ENCODE measurements at places on chromosomes 7 and 10.
A peak's percentile ranks its signal among the peaks of the same experiment; 100 is the strongest.

GRCh38 chr7:57245206-57245605 is 113.0 kb upstream of the ZNF479 start:
- no peak for DNase-seq

- DNase-seq, result no peak
These were observed 126.5 kb downstream of the AMPH start for GRCh38 chr7:38504684-38505083.

DNA sequence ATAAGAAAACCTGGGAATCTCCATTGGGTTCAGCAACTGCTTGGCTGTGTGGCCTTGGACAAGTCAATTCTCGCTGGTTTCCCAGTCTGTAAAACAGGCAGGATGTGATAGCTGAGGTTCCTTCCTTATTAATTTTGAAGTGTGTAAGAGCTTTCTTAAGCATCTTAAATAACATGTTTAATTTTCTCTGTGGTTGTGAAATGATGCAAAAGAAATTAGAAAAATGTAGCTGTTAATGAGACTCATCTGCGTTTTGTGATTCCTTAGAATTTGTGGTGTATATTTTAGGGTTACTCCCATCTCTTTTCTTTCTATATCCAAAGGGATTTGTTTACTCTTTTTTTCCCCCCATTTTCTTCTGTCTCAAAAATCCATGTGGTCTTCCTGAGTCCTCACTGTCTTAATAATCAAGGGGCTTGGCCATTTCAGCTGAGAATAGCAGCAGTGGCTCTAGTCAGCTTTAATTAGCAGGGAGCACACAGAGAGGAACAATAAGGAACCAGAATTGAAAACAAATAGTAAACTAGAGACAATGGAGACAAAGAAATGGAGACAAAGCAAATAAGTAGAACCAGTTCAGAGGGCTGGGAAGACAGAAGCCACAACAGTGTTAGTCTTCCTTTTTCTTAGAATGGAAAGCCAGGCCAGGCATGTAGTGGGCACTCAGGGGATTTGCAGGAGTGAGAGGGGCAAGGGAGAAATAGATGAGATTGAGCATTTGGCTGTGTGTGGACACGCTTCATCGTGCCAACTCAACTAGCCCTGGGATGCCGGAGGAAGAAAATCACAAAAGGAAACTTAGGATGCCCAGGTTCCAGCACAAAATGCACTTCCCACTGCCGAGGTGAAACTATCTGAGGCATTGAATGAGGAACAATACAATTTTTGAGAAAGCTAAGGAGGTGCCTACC is 93.9 kb downstream of the CHN2 start:
- no peak for DNase-seq

- peak; percentile 52 for DNase-seq
These were observed 102.3 kb downstream of the JAZF1 start for GRCh38 chr7:28078036-28078901.

DNA sequence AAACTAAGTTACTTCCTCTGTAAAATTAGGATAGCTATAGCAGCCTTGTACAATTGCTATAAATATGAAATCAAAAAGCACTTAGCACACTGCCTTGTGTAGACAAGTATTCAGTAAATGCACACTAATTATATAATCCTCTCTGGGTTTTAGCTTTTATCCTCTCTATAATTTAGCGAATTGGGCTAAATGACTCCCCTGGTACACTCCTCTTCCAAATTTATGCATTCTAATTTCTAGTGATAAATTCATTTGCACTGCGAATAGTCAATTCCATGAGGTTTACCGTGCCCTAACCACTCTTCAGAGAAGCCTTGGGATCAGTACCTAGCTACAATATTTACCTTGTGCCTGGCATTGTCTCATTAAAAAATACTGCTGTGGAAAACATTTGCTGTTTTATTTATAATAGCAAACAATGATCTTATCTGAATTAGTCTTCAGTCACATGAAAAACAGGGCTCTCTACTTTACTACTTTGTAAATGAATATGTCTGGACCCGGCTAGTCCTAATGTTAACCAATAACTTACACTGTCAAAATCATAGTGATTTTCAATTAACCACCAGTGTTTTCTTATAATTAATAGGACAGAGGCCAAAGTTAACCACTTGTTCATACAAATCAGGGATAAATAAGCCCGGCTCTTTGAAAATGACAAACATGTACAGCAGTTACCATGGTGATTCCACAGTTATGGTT is 577.9 kb downstream of the IPMK start:
- no peak for DNase-seq

DNA sequence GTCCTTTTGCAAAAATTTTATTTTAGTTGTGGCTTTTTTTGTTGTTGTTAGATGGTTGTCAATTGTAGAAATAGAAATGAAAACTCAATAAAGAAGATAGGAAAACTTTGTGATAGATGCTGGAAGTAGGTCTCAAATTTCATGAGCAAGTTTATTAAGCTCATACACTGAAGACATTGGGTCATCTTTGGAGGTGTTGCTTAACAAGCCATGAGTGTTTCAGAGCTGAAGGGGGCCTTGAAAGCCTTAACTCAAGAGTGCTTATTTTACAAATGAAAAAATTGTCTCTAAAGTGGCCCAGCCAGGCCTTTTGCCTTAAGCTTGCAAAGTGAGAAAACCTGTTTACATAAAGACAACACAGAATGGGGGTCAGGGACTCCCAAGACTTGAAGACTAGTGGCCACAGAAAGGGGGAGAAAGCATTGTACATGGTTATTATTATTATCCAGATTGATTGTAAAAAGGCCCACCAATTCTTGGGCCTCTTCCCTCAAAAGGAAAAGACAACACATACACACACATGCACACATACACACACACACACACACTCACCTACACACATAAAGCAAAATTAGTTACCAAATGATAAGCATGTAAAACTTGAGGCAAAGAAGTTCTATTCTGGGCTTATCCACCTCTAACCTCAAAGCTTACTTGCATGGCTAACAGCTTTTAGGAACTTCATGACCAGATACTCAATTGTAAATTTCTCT is 49.7 kb upstream of the GLCCI1 start:
- DNase-seq, result no peak

DNA sequence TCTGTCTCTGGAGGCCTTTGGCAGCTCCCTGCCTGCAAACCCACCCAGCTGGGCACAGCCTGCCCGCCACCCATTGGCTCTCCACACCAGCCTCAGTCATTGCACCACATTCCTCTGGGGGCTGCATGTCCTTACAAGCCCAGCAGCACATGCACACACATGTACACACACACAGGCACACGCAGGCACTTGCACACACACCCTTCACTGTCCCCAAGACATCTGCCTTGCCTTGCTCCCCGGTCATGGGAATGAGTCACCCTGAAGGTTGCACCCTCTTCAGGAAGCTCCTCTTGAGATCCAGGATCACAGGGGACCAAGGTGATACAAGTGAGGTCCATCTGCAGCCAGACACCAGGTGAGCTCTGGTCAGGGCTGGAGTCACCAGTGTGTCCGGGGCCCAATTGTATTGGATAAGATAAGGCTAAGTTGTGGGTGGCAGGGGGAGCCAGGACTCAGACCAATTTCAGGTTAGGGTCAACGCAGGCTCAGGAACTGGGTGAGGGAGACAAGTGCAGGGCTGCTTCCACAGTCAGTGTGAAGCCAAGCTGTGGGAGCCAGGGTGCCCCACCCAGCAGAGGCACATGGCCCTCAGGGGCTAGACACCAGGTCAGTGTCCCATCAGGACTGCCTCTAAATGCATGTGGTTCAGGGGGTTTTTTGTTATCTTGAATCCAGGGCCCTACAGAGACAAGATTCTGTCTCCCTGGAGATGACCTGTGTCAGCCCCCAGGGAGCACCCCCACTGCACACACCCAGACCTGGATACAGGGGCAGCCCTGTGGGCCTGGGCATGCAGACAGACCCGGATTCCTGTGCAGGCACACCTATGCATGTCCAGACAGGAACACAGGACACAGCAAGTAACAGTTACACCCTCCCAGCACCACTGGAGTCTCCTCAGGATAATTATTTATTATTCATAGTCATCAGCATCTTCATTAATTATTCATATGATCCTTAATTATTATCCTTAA is 33.8 kb downstream of the KCNH2 start:
- DNase-seq, result no peak

DNA sequence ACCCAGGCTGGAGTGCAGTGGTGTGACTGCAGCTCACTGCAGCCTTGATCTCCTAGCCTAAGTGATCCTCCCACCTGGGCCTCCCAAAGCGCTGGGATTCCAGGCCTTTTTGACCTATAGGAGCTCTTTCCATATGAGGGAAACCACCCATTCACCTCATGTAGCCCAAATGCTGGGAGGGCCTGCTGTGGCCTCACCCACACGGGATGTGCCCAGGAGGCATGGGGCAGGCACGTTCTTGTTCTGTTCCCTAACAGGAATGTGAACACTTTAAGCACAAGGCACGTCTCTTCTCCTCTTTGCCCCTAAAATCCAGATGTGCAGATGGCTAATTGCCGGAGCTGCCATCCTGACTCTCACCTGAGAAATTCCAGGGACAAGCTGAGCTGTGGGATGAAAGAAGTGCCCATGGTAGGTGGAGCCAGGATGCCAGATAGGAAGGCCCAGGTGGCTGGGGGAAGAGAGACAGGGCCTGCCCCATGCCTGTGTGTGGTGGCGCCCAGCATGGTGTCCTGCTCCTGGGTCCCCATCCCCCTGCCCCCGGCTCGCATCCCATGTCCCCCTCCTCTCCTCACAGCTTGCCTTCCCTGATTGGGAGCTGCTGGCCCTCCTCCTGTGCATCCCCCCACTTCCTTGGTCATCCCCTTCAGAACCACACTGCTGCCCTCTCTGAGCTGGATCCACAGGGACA is 17.3 kb downstream of the CAMK2B start:
- DNase-seq, result peak; percentile 22

GRCh38 chr7:33558549-33559323 is 346.6 kb upstream of the BMPER start:
- DNase-seq, result no peak

DNA sequence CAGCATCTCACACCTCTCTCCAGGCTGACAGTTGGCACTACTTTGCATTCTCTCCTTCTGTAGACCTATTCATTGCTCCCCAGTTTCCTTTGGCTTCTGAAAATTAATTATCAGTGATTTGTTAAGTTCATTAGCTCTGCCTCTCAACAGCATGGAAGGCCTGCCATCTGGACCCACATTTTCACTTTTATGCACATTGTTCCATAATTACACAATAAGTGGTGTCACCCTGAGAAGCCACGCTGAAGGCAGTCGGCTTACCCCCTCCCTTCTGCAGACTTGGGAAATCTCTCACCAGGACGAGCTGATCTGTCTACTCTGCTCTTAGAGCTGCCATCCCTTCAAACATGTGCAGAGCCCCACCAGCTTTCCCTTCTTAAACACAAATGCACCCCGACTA is 64.7 kb downstream of the SLIT1 start:
- DNase-seq, result no peak

- DNase-seq, result no peak
These were observed 109.8 kb upstream of the PALS2 start for GRCh38 chr7:24463474-24463873.

- DNase-seq, result no peak
These were observed 140.3 kb upstream of the PFKP start for GRCh38 chr10:2926918-2927660.

GRCh38 chr10:114801411-114801813 is 20.2 kb upstream of the FHIP2A start:
- peak; percentile 30 for DNase-seq

- DNase-seq, result no peak
These were observed 166.0 kb downstream of the SNX13 start for GRCh38 chr7:17774248-17774647.

- no peak for DNase-seq
These were observed 269.5 kb downstream of the TSPAN12 start for GRCh38 chr7:120588416-120588815.

DNA sequence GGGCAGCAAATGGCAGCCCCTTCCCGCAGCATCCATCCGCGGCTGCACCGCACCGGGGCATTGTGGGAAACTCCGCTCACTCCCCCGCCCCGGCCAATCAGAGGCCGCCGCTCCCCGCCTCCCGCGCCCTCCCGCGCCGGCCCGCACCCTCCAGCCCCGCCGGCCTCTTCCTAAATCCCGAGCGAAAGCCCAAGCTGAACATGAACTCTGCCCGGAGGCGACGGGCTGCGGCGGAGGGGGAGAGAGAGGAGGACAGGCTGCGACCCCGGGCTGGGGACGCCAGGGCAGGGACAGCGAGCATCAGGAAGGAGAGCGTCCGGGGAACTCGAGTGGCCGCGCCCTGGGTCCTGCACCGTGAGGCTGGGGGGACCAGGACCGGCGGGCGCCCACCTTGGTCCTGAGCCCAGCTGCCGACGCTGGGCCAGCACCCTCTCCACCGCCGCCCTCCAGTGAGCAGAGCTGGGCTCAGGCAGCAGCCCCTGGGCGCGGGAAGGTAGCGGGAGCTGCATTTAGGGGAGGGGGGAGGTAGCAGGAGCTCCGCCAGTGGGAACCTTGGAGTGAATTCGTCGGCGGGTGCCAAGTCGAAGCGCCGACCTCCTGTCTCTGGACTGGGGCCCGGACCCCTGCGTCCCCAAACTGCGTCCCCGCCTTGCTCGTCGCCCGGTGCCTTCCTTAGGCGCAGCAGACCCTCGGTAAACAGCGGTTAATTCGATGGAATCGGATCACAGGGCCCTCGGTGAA is at the start of gene DGKI:
Gene DGKI, minus strand, starts transcription at position 148 of the 741 bp plus-strand sequence.
- DNase-seq, result peak; percentile 72

DNA sequence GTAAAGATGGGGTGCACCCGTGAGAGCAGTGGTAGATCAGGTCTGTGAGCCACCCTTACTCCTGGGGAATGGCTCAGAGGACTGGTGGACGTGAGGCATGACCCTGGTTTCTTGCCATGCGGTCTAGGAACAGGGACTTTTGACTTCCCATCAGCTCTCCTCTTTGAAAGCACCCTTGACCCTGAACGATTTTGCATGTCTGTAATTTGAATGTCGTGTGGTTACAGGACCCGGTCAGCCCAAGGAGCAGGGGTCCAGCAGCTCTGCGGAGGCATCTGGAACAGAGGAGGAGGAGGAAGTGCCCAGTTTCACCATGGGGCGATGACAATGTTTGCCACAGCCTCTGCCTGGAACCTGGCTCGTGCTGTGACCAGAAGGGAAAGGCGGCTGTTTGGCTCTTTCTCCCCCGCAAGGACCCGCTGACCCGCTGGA is 8.6 kb upstream of the ORAI2 start:
- no peak for DNase-seq
